Gastroesophageal sphincter (tissue), 4 donors: ENCODE measurements at places on chromosomes 5 and 9.

GRCh38 chr5:120465436-120465961 is 1.4 kb downstream of the PRR16 start:
- peak; percentile 56 for ATAC-seq

DNA sequence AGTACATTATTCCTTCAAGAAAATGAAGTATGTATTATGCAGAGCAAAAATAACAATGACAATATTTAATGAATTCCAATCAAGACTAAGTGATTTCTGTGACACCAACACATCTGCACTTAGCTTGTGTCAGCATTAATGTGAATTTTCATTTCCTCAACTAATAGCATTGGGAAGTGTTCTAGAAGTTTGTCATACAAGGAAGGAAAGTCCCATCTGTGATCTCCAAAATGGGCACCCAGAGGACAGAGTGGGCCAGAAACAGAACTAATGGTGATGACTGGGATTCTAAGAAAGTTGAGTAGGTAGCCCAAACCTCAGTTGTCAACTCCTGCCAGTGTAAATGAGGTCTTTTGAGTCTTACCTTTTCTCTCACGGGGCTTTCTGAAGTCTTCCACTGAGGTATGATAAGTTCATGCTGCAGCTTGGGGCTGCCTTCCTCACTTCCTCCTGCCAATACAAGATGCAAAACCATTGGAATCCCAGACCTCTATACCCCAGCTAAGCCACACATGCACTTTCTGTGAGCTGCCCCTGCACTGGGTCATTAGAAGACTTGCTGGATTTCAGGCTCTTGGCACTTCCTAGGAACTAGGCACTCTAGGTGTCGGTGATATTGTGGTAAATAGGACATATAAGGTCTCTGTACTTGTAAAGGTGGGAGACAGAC is 4.9 kb downstream of the ADAM19 start:
- no peak for ATAC-seq

- peak; percentile 35 for ATAC-seq
Measured at GRCh38 chr5:180343831-180344695, 9.1 kb downstream of the GFPT2 start.

GRCh38 chr9:84718476-84718875 is 48.9 kb downstream of the NTRK2 start:
- ATAC-seq: no peak

DNA sequence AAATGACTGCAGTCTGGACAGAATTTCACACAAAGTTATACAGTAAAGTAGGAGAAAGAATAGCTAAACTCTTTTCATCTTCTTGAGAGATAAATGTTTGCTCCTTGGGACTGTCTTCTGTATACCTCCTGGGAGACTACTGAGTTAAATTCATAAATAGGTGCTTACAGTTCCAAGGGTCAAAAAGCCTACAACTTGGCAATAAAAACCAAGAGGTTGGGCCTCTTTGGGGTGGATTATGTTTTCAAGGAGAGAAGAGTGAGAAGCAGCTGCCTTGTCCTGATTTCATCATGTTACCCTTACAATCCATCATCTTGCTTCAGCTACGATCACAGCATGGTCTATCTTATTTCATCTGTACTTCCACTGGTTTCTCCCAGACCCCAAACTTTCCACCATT is 213.2 kb upstream of the RPS23 start:
- ATAC-seq: no peak

DNA sequence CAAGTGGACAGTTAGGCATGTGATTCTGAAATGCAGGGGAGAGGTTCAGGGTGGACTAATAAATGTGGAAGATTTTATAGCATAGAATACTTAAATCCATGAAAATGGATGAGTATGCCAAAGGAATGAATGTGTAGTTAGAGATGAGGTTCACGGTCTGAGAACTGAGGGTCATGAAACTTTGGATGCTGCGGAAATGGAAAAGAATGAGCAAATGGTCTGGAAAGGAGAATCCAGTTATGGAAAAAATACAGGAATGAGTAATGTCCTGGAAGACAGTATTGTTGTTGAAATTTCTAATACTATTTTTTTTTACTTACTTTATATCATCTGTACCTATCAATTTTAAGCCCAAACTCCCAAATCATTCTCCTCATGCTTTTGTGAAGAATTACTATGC is 2369.4 kb downstream of the MAT2B start:
- ATAC-seq: no peak

GRCh38 chr5:60960591-60960990 is 15.6 kb downstream of the NDUFAF2 start:
- ATAC-seq: no peak

- ATAC-seq: no peak
Measured at GRCh38 chr9:108374626-108375025, 481.2 kb downstream of the ACTL7B start.

DNA sequence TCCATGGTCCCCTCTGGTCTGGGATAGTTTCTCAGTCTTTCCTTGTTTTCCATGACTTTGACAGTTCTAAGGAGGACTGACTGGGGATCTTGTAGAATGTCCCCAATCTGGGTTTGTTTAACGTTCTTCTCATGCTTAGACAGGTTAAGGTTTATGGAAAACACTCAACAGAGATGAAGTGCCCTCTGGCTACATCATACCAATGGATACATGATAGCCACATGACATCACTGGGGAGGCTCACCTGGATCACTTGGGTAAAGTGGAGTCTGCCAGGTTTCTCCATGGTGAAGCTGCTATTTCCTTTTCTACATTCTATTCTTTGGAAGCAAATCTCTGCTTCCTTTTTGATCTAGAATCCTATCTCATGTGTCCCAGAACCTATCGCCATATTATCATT is 23.8 kb upstream of the ALDH1B1 start:
- ATAC-seq: no peak

GRCh38 chr5:35230038-35230611 is at the start of gene PRLR:
PRLR (minus strand) TSS chr5:35230487; CDS start chr5:35089620, 140,867 bp downstream.
- ATAC-seq: peak; percentile 63

DNA sequence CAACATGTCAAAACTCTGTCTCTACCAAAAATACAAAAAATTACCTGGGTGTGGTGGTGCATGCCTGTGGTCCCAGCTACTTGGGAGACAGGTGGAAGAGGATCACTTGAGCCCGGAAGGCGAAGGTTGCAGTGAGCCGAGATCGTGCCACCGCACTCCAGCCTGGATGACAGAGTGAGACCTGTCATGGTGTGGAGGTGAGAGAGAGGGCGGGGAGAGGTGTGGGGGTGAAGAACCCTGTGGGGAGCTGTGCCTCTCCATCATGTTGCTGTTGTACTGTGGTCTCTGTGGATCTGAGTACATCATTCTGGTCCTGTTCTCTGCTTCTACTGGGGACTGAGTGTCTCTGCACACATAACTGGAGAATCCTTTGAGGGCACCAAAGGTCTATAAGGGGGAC is 11.3 kb upstream of the SLC34A1 start:
- ATAC-seq: no peak

- no peak for ATAC-seq
Measured at GRCh38 chr5:93479982-93480509, 101.0 kb downstream of the NR2F1-AS1 start.

DNA sequence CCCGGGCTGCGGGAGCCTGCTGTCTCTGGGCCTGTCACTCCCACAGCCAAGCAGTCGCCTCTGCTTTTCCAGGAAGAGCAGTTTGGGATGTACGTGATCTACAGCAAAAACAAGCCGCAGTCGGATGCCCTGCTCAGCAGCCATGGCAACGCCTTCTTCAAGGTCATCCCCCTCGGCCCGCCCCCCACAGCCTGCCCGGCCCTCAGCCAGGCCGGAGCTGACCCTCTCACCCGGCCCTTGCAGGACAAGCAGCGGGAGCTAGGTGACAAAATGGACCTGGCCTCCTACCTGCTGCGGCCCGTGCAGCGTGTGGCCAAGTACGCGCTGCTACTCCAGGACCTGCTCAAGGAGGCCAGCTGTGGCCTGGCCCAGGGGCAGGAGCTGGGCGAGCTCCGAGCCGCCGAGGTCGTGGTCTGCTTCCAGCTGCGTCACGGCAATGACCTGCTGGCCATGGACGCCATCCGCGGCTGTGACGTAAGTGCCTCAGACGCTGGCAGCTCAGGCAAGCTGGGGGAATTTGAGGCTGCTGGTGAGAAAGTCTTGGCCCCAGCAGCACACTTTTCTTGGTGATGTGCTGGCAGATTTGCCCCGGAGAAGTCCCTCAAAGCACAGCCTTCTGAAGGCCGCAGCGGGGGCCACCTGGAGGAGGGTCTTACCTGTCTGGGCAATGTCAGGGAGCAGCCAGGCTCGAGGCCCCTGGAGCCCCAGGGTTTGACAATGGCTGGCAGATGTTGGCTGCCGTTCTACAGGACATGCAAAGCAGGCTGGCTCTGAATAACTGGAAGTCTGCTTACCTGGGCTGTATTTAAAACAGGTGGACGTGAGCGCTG is 20.1 kb upstream of the LRRC14B start:
- no peak for ATAC-seq

DNA sequence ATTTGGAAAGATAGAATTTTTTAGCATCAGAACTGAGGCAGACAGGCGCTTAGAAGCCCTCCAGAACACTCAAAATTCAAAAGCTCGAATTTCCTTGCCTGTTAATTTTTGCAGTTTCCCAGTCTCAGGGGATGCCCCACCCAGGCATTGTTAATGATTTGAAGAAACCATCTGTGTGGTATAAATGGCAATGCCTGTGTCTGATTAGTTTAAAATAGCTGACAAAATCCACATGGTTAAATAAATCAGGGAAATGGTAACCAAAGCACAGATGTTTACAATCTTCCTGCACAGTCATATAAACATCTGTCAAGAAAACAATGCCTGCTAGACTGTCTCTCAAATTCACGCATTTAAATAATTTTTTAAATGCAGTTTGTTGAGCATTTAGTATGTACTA is 185.2 kb upstream of the RGMB start:
- ATAC-seq: no peak

GRCh38 chr5:150181027-150181426 is 8.8 kb upstream of the SLC6A7 start:
- ATAC-seq: peak; percentile 11

GRCh38 chr5:27087747-27088146 is 49.4 kb upstream of the CDH9 start:
- ATAC-seq: no peak

- ATAC-seq: no peak
Measured at GRCh38 chr5:82534986-82535385, 256.8 kb upstream of the RPS23 start.

- ATAC-seq: no peak
Measured at GRCh38 chr5:16693879-16694278, 77.1 kb upstream of the RETREG1 start.

DNA sequence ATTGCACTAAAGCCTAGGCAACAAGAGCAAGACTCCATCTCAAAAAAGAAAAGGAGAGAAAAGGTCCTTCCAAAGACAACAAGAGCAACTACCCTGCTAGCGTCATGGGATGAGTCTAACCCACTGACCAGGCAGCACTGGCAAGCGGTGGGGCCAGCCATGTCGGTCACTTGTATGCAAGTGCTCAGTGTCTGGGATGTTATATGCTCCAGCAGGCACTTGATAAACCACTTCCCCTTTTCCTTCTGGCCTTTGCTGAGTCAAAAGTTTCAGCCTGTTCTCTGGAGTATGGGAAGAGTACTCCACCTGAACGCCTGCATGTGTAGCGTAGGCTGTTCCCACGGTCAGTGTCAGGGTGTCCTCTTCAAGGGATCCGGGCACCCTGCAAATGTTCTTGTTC is 9.2 kb upstream of the MXD3 start:
- no peak for ATAC-seq

DNA sequence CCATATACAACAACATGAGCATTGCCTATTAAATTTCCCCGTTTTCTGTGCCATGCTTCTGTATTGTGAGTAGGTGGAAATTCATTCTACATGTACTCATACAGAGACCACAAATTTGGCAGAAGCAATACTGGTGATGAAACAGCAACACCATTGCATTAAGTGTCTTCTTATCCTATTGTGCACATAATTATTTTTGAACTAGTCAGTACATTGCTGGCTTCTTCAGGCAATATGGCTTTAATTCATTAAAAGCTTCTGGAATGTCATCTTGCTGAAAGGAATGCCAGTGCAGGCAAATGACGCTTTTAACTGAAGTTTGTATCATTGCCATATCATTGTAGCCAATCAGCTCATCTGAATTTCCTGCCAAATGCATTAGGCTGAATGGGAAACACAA is 82.6 kb downstream of the KIAA1958 start:
- ATAC-seq: no peak

DNA sequence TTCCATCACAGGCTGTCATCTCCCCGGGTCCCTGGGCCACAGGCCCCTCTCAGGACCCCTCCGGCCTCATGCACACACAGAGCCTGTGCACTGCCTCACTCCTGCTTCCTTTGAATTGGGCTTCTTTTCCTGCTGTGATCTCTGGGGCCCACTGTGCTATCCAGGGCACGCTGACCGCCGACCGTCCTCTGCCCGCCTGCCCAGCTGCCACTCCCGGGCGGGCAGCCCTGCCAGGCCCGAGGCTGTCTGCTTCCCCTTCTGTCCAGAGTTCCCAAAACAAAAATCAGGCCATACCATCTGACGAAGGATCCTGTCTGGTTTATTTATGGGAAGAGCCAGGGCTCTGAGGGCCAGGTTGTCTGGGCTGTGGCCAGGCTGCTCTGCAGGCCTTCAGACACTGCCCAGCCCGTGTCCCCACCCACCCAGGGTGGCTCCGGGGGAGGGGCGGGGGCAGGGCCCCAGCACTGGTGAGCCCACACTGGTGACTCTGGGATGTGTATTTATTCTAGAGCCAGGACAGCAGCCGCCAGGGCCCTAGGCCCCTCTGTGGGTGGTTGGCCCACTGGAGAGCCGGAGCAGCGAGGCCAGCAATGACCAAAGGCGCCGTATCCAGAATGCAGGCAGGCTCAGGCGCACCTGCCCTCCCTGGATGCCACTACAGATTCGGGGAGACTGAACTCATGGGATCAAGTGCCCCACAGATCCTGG is 57.0 kb downstream of the ADAMTS2 start:
- ATAC-seq: no peak

DNA sequence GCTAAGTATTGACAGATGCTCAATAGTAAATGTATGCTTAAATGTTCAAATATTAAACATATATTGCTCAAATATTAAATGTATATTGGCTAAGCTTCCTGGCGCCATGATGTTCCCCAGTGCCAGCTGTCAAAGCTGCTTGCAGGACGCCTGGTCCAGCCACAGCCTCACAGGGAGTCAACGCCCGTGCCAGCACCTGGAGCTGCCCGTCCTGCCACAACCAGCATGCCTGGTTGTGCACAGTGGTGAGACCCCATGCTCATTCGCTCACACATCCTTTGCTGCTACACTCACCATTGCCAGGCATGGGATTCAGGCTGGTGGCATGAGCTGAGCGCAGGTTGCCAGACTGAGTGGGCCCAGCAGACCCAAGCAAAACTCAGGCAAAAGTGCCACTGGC is 926.9 kb upstream of the EDIL3 start:
- ATAC-seq: no peak

DNA sequence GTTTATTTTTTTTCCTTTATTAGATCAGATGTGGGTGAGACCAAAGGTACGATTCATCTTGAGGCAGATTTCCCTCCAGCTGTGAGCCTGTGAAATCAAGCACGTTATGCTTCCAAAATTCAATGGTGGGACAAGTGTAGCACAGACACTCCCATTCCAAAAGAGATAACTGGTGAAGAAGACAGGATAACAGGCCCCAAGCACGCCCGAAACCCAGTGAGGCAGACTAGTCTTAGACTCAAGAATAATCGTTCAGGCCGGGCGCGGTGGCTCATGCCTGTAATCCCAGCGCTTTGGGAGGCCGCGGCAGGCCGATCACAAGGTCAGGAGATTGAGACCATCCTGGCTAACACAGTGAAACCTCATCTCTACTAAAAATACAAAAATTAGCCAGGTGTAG is 36.8 kb upstream of the COL5A1 start:
- no peak for ATAC-seq

- no peak for ATAC-seq
Measured at GRCh38 chr5:6194906-6195612, 183.3 kb downstream of the MED10 start.
